Activated T-helper 1 cell treated with anti-CD3 and anti-CD28 coated beads, Interleukin-2, amount 50 U/mL, for 16 hours (primary cell): ENCODE measurements at places on chromosomes 5 and 9.

- no peak for DNase-seq
Observed at GRCh38 chr5:143886651-143887638, 75.0 kb downstream of the HMHB1 start.

- no peak for DNase-seq
Observed at GRCh38 chr9:114390952-114391351, 3.2 kb upstream of the AKNA start.

DNA sequence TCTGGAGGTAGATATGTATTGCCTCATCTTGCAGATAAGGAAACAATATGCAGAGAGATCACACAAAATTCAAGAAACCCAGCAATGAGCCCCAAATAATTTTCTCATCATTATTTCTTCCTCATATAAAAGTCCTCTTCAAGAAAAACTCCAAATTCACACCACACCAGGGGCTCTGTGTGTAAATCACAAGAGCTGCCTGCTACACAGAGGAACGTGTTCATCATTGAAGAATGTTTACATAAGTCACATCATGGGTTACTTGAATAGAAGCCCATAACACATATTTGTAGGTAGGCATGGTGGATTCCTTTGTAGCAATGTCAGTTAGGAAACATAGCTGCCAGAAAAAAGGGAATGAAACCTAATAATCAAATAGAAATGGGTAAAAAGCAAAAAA is 308.1 kb upstream of the TLE4 start:
- DNase-seq, result no peak

GRCh38 chr5:142475102-142475513 is 150.3 kb upstream of the SPRY4 start:
- DNase-seq, result no peak

DNA sequence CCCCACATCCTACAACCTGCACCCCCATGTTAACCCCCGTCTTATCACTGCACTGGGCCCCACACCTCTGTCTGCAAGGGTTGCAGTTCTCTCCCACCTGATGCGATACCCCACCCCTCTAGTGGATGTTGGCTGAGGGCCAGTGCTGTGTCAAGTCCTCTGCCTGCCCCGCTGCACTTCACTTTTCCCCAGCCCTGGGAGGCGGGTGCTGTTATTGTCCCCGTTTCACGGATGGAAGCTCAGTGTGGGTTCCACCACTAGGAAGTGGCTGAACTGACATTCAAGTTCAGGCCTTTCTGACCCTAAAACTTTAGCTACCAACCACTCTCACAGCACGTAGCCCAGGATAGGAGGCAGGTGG is 3.5 kb downstream of the SNCB start:
- no peak for DNase-seq

DNA sequence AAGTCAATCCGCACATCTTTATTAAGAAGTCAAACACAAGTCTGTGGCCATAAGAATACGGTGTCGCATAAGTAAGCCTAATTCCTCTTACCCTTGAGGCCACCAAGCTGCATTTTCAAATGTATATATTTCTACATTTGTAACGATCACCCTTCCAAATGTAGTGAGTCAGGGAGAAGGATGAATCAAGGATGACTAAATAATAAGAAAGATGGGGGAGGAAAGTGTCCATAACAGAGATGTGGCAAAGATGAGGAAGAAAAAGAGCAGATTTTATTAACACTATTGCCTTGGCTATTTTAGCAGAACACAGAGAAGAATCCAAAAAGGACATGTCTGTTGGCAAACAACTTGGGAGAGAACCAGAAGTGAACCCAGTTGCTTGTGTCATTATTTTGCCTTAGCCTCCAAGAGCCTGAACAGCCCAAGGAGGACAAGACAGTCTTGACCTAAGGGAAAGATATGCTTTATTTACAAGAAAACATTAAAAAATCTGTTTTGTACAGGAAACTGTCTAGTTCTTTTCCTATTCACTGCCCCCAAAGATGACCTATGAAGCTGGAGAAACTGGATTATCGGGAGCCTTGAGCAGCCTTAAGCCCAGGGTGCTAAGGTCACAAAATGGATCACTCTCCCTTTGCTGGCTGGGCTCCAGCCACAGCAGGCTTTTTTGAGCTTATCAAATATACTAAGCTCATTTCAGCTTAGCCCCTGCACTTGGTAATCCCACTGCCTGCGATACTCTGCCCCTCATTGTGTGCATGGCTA is 101.5 kb downstream of the PLCXD3 start:
- DNase-seq, result no peak

- no peak for DNase-seq
Observed at GRCh38 chr5:175657593-175658271, at the start of gene HRH2. HRH2 (plus strand) TSS chr5:175658071; CDS start chr5:175683234, 25,163 bp downstream.

GRCh38 chr5:6909901-6910300 is 196.7 kb downstream of the TENT4A start:
- DNase-seq, result no peak

DNA sequence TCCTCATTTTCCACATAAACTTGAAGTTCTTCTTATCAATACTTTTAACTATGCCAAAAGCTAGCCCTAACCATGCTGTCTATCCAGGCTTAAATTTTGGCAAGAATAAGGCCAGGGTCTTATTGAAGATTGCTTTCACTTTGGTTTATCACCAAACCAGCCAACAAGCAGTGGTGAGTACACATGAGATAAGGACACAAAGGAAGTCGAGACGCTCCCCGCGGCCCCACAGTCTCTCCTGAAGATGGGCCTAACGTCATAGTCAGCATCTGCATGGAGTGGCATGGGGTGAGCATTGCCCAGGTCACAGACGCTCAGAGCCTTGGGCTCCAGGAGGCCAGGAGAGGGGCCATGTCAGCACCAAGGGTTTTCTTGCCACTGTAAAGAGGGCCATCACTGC is 80.3 kb downstream of the ATPSCKMT start:
- DNase-seq, result no peak

DNA sequence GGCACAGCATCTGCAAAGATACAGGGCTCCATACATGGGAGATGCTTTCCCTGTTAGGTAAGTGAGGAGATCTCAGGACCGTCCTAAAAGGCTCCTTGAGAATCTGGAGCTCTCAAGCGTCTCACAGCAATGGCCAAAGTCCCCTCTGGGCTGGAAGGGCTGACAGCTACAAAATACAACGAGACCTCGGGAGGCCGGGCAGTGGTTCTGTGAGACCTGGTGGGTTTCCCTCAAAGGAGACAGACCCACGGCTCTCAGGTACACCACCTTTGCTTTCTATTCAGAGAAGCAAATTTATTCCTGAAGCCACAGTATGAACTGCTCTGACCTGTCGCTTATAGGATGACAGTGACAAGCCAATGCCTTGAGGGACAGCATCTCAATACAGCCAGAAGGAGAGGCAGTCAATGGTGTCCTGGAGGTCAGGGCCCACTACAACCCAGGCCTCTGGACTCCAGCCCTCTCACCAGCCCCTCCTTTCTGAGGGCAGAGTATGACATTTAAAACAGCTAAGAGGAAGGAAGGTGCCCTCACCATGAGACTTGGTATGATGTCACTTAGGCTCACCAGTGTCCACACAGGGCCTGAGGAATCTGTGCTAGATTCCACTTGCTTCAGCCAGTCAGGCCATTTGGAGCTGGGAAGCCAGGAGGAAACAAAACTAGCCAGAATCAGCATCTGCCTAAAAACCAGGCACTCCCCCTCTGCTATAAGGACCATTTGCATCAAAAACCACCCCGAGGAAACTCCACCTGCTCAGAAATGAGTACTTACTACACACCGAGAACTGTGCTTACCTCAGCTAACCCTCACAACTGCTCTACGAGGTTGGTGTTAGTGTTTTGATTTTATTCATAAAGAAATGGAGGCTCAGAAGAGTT is 86.5 kb upstream of the FSTL4 start:
- no peak for DNase-seq

DNA sequence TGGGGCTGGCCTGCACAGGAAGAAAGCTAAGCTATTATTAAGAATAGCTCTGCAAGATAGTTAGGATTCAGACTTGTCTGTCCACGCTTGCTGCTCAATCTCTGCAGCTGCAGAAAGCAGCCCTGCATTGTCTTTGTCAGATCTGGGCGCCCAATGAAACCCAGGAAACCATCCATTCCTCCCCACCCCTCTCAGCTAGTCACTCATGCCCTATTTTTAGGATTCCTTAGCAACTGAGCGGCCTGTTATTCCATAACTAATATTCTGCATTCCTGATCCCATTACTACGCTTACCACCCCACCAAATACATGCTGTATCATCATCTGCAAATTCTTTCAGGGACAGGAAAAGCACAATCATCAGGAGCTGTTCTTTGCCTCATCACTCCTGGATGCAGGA is 52.9 kb upstream of the APC start:
- no peak for DNase-seq

DNA sequence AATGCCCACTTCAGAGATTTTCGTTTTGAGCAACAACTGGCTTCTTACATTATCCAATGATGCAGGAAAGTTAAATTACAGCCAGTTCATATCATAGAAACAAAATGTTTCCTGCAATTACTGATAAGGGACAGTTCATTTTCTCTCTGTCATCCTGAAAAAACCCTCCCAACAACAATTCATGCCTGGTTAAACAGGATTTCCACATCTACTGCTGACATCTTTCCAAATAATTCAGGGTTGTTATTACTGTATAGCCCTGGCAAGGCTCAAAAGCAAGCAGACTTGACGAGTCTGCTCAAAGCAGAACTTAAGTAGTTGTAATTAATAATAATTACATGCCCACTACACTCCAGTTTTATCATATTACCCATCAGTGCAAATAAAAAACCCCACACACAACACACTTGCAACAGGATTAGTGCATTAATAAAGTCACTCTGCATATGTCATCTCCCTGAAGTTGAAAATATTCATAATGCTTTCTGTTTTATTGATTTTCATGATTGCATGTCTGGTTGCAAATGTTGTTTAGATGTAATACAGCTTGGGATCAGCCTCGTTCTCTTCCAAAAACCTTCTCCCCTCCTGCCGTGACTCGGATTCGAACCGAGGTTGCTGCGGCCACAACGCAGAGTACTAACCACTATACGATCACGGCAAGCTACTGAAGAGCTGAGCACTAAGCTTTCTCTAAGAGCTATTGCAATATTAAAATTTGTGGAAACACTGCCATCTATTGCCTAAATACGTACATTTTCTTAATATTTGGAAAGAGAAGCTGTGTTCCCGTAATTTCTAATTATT is 119.6 kb upstream of the NFIB start:
- no peak for DNase-seq

DNA sequence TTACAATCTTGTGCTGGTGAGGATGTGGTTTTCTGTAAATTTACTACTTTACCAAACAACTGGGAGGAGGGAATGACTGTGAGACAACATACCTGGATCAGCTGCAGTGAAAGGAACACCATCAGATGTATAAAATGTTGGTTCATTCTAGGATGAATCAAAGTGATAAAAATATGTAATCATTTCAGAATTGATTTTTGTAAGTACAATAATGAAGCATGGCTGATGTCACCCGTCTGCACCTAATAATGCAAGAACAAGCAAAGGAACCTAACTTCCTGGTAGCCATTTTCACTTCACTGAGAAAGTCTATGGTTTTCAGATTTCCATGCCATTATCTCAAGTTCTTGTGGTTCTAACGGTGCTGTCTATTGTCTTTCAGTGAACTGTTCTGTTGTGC is 18.7 kb upstream of the C5orf34 start:
- no peak for DNase-seq

- DNase-seq, result no peak
Observed at GRCh38 chr9:6488395-6488794, 75.4 kb downstream of the UHRF2 start.

GRCh38 chr5:150492621-150493020 is 15.3 kb upstream of the NDST1 start:
- DNase-seq, result no peak

- DNase-seq, result no peak
Observed at GRCh38 chr5:158786390-158786789, 313.3 kb downstream of the EBF1 start.

- no peak for DNase-seq
Observed at GRCh38 chr5:95715799-95716461, 15.2 kb upstream of the RHOBTB3 start.

GRCh38 chr5:102627315-102627714 is 127.8 kb upstream of the PAM start:
- no peak for DNase-seq

DNA sequence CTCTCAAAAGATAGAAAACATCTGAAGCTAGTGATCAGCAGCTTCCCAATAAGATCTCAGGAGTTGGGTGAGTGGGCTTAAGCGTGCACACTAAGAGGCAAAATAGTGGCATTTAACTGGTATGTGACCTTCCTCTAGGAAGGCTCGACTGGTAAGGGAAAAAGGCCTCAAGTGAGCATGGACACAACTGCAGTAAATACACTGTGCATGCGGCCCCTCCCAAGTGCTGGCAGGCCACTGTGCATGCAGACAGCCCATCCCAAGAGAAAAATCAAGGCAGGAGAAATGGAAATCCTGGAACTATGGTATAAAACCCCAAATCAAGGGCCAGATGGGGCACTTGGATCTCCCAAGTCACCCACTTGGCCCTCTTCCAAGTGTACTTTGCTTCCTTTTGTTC is 112.7 kb downstream of the SMC2 start:
- DNase-seq, result no peak

DNA sequence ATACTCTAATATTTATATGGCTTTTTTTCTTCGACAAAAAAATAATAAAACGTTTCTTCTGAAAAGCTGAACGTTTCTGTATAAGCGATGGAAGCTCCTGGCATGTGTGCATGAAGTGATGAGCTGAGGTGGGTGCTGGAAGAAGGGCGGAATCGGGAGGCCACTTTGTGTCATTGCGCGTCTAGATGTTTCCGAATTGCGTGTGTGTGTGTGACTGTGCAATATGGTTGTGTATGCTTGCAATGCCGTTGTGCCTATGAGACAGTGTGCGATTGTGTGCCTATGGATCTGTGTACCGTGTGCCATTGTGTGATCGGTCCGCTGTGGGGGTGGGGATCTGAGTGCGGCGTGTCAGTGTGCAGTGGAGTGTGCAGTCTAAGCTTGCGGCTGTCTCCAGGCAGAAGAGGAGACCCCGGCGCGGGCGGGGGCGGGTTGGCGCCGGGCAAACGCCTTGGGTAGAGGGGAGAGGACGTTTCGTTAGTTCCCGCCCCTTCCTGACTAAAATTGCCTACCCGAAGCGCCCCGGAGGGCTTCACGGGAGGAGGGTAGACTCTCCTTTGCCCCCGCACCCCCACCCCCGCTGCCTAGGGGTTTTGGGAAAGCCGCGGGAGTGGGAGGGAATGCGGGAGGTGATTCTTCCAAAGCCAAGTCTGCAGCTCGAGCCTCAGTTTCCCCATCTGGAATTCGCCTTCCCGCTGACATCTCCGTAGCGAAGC is 24.2 kb downstream of the PCDHGC5 start:
- no peak for DNase-seq

DNA sequence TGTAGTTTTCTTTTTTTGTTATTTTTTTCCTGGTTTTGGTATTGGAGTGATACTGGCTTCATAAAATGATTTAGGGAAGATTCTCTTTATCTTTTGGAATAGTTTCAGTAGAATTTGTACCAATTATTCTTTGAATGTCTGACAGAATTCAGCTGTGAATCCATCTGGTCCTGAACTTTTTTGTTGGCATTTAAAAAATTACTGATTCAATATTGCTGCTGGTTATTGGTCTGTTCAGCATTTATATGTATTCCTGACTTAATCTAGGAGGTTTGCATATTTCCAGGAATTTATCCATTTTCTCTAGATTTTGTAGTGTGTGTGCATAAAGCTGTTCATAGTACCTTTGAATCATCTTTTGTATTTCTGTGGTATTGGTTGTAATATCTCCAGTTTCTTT is 100.2 kb downstream of the NXNL2 start:
- no peak for DNase-seq

- DNase-seq, result no peak
Observed at GRCh38 chr5:78544561-78545201, 103.9 kb downstream of the LHFPL2 start.
